ENCODE measurements at places on chromosomes 3 and 15. TPM values are rescaled to one million over a fixed set of nuclear protein-coding genes. Genes with fewer than 3 reads are reported as not detected.

GRCh38 chr15:51801391-51801835, 28.0 kb upstream of the TMOD3 start:
- peak; percentile 25 for DNase-seq

DNA sequence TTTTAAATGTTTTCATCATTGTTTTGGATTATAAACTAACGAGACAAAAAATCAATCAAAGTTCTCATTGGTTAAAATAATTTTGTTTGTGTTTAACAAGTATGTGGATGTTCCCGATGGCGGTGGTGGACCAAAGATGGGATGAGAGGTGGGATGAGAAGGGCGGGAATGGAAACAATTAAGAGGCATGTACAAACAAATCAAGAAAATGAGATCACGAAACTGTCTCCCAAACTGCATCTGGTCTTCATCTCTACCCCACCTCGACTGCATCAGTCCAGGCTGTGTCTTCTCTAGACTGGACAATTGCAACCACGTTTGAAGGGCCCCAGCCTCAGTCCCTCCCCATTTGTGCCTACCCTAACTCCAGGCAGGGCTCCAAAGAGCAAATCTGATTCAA, 56.1 kb downstream of the SLC12A8 start:
- no peak for DNase-seq

DNA sequence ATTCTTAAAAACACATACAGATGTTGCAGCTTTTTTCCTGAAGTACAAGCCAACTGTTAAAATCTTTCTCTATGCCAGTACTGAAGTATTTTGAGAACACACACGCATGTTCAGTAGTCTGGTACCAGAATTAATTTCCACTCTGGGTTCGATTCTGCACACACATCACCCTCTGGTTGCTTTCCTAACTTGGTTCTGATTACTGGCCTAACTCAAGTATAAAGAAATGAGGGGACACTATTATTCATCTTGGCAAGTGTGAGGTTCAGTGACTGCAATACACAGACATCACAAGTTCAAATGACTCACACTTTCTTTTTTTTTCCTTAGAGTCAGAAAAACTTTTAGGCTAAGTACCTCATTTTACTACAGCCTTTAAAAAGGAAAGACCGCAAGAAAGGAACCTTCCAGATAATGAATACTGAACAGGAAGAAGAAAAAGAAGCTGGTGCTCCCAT, 37.4 kb upstream of the LDHAL6B start:
- DNase-seq: peak; percentile 58

DNA sequence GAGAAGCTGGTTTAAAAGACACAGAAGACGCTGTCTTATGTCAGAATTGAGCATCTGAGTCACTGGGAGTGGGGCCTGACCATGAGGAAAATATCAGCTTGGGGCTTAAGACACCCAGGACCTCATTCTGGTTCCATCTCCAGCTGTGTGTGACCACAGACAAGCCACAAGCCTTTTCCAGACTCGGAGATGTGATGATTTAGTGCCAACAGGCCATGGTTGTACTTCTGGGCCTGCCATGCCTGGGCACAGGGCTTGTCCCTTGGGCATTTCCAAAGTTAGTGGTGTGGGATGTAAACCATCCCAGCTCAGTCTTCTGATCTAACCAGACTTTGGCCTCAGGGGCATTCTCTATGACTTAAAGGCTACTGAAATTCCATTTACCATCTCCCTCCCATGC, 269.8 kb downstream of the RYR3 start:
- DNase-seq: peak; percentile 82

DNA sequence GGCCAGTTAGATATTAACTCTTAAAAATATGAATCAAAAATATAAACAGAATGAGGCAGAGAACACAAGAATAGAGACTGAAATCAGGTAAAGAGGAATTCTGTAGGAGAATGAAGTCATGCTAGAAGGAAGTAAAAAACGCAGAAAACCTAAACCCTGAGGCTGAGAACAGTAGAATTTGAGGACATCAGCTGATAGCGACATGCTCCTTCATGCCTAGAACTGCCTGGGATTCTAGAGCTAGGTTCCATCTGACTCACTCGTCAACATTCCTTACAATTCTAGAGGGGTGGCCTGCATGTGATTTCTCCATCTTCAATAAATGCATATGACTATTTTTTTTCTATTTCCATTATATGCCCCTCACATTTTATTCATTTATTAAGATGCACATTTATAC, 343.0 kb downstream of the ROBO1 start:
- no peak for DNase-seq

DNA sequence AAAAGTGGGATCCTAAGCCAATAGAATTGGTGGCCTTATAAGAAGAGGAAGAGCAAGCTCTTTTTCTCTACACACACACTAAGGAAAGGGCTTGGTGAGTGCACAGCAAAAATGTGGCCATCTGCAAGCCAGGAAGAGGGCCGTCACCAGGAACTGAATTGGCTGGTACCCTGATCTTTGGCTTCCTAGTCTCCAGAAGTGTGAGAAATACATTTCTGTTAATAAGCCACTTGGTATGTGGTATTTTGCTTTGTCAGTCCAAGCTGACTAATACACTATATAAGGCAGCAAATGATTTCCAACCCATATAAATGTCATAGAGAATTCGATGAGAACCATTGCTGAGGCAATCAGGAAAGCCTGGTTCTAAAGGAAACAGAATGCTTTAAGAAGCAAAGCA, 816.3 kb upstream of the SEMA6D start:
- DNase-seq: no peak

DNA sequence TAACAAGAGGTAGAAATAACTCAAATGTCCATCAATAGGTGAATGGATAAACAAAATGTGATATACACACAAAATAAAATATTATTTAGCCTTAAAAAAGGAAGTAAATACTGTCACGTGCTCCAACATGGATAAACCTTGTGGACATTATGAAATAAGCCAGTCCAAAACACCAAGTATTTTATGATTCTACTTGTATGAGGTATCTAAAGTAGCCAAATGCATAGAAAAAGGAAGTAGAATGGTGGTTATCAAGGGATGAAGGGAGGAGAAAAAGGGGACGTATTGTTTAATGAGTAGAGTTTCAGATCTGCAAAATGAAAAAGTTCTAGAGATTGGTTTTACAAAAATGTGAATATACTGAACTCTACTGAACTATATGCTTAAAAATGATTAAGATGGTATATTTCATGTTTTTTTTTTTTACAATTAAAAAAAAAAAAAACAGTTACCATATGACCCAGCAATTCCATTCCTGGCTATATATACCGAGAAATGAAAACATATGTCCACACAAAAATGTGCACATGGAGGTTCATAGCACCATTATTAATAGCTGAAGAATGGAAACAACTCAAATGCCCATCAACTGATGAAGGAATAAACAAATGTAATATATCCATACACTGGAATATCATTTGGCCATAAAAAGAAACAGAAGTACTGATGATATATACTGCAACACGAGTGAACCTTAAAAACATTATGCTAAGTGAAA, 29.1 kb upstream of the MAP6D1 start:
- no peak for DNase-seq

- no peak for DNase-seq
Observed at GRCh38 chr15:56804938-56805337, 71.6 kb upstream of the ZNF280D start.

DNA sequence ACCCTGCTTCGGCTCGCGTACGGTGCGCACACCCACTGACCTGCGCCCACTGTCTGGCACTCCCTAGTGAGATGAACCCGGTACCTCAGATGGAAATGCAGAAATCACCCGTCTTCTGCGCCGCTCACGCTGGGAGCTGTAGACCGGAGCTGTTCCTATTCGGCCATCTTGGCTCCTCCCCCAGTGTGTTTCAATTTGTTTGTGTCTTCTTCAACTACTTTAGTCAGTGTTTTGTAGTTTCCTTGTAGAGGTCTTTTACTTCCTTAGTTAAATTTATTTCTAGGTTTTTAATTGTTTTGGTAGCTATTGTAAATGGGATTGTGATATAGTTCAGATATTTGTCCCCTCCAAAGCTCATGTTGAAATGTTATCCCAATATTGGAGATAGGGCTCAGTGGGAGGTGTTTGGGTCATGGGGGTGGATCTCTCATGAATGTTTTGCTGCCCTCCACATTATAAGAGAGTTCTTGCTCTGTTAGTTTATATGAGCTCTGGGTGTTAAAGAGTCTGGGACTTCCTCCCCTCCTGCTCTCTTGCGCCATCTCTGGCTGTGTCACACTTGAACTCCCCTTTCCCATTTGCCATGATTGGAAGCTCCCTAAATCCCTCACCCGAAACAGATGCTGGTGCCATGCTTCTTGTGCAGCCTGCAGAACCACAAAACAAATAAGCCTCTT, 304.4 kb downstream of the DOCK3 start:
- no peak for DNase-seq

DNA sequence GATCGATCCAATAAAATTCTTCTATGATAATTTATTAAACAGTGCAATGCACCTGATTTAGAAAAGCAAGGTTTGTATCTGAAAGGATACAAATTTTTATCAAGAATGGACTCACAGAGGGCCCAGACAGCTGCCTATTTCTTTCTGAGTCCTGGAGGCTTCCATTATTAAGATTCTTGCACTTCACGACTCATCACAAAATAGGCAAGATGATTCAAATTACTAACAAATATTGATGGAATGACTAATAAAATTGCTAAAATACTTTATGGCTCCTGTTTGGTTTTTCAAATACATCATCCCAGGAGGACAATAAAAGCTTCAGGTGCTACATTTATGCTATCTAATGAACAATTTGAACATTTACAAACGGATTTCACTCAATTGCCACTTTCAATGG, 483.0 kb upstream of the AGTR1 start:
- no peak for DNase-seq

DNA sequence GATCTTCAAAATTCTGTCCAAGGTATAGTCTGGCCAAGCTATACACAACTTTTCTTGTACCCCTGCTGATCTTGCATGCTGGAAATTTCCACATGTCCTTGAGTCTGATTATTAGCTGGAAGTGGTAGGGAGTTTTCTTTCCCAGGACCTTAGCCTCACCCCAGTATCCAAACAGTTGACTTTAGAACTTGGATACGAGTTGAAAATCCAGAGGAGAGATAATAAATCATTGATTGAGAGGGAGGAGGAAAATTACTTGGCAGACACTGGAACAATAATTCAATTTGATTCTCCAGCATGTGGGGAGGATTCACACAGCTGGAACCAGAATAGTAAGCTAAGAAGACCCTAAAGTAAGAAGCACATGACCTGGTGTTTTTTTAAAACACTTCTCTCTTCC, 116.4 kb downstream of the IL5RA start:
- DNase-seq: no peak

DNA sequence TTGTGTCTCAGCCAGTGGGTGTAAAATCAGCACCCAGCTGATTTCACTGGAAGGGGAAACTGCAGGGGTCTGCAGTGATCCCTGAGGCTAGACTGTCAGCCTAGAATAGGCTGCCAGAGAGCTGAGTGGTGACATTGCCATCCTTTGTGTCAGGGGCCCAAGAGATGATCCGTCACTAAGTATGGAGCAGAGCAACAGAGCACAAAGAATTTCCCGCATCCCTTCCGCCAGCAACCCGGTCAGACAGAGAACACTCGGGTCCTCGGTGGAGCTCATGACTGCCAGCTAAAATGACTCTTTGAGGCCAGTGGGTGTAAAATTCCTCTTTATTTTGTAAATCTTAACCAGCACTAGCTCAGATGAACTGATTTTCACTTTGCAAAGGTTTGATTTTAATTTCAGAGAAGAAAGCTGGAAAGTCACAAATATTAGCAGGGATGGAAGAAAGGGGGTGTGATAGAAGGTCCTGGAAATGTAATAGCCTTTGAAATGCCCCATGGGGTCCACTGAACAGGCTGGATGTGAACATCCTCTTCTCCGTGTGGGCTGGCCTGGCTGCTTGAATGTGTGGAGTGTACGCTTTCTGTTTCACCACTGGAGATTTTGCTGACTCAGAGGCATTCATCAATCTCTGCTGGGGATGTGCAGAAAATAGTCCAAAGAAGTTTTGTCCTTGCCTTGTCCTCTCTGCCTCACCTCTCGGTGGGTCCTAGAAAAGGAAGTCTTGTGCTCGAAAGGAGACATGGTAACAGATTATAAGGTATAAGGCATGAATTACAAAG, 138.8 kb downstream of the SV2B start:
- no peak for DNase-seq

The SENP7 gene
- total RNA-seq: 3.2 TPM

The ECT2 gene
- 82.3 TPM for total RNA-seq

The SLC9C1 gene
- not detected for total RNA-seq

The DUOX1 gene
- not detected for total RNA-seq
